ENCODE measurements at places on chromosomes 12 and 14. TPM values are rescaled to one million over a fixed set of nuclear protein-coding genes. Genes with fewer than 3 reads are reported as not detected.

ZC2HC1C gene
- total RNA-seq = 5.1 TPM

FGF23 gene
- not detected for total RNA-seq

TMEM233 gene
- not detected for total RNA-seq

DCN gene
- 1,716 TPM for total RNA-seq
